Activated CD4-positive, alpha-beta T cell treated with anti-CD3 and anti-CD28 coated beads for 1 hour (primary cell): ENCODE measurements at places on chromosomes 11 and 22.
A peak's percentile ranks its signal among the peaks of the same experiment; 100 is the strongest.

GRCh38 chr22:48923165-48923865, 904.4 kb downstream of the BRD1 start:
- DNase-seq: no peak

DNA sequence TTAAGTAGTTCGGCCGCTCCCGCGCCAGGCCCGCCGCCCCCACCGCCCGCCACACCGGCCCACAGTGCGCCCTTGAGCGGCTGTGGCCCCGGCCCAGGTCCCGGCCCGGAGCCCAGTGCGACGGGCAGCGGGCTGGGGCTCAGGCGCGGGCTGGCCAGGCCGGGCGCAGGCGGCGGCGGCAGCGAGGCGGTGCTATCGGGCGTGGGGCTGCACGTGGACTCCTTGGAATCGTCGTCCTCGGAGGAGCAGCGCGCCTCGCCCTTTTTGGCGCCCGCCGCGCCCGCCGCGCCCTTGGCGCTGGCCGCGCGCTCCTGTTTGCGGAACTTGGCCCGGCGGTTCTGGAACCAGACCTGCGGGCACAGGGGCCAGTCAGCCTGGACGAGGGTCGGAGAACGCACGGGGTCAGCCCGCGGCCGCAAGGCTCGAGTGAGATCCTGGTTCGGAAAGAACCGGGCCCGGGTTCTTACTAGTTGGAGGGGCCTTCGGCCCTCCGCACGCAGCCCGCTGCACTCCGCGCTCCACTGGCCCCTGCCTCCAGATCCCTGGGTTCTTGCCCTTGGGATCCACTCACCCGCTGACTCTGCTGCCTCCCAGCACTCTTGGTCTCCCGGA, 4.0 kb downstream of the PHOX2A start:
- DNase-seq: no peak

DNA sequence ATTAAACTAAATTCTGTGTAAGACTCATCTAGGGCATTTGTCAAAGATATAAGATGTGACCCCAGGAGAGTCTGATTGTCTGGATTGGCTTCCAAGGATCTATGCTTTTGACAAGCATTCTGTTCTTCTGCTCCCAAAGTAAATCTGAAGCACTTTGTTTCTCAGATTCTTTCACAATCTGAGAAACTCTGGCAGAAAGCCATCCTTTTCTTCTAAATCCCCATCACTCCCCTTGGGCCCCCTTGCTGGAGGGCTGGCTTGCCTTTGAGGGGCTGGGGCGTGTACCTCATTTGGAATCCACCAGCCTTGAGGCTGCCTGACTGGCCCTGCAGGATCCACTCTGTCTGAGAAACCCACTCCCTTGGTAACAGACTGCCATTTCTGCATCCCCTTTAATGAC, 173.5 kb upstream of the CTSC start:
- no peak for DNase-seq

DNA sequence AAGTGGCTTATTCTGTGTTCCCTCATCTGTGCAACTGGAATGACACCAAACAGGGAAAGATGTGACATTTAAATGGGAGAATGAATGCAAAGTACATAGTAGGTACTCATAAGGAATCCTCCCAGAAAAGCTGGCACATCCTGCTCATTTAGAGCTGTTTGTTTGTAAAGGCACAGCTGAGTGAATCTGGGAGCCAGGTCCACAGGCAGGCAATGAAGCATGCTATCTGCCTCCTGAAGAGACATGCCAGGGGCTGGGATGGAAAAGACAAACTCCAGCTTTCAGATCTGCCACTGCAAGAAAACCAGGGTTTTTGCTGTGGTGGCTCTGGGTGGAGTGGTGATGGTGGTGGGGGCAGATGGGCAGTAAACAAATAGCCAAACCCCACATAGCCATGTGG, 150.1 kb downstream of the TENM4 start:
- no peak for DNase-seq

- no peak for DNase-seq
These were observed 120.9 kb downstream of the MN1 start for GRCh38 chr22:27680636-27681035.

- DNase-seq: no peak
These were observed 7.9 kb downstream of the MRPL16 start for GRCh38 chr11:59802639-59803176.

GRCh38 chr22:17114898-17115235, 6.3 kb downstream of the TMEM121B start:
- DNase-seq: no peak

- DNase-seq: no peak
These were observed 1144.0 kb downstream of the BRD1 start for GRCh38 chr22:48683640-48684039.

DNA sequence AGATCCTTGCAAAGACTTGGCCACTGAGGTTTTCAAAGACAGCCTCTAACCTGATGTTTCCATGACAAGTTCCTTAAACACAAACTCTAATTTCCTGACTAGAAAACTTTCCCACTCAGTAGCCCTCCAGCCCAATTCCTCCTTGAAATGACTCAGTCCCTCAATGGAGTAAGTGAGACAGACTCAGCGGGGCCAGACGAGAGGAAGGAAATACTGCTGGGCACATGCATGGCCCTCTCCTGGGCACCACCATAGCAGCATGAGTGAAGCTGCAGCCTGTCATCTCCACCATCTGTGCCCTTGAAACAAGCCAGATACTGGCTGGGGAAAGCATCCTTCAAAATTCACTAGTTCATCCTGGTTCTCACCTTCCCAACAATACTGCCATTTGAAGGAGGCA, 76.2 kb upstream of the GDPD4 start:
- DNase-seq: no peak

GRCh38 chr11:17273668-17274282, 2.8 kb upstream of the NUCB2 start:
- DNase-seq: no peak

DNA sequence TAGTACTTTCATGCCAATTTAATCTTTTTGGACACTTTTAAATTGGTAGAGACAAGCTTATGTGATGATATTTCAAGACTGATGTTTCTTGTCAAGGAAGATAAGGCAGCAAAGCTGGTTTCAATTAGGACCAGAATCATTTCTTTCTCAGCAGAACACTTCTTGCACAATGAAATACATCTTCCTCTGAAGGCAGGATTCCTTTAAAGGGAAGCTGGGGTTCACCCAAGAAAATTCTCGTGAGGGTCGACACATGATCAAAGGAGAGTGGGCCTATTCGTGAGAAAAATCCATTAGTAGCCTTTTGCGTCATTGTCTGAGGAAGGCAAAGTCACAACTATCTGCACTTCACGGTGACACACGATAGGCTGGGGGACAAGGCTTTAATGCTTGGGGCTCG, 17.6 kb downstream of the TTC12 start:
- DNase-seq: no peak

GRCh38 chr11:7642747-7643146, 30.6 kb downstream of the CYB5R2 start:
- DNase-seq: no peak

- no peak for DNase-seq
These were observed 1.5 kb downstream of the APOBEC3H start for GRCh38 chr22:39098576-39098975.

- no peak for DNase-seq
These were observed 37.3 kb downstream of the C11orf58 start for GRCh38 chr11:16775614-16776283.

DNA sequence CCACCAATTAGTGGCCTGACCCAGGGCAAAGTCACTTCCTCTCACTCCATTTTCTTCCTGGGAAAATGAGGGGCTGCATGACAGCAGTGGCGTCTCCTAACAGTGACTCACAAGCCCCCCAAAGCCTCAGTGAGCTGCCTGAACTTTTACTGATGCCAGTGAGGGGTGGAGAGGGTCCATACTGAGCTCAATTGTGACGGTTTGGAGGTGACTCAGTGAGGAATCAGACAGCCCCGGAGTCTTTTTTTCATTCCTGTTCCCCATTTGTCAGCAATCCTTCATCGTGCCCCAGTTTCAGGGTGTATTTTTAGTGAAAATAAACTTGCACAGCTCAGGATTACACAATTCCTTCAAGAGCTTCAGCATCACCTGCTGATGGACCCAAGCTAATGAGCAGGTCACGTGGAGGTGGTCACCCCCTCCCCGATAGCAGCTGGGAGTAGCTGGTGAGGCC, 30.1 kb upstream of the RASD2 start:
- no peak for DNase-seq

GRCh38 chr22:19730198-19730597, 6.9 kb downstream of the GP1BB start:
- DNase-seq: no peak

GRCh38 chr11:11582011-11582701, 39.6 kb downstream of the GALNT18 start:
- DNase-seq: no peak

DNA sequence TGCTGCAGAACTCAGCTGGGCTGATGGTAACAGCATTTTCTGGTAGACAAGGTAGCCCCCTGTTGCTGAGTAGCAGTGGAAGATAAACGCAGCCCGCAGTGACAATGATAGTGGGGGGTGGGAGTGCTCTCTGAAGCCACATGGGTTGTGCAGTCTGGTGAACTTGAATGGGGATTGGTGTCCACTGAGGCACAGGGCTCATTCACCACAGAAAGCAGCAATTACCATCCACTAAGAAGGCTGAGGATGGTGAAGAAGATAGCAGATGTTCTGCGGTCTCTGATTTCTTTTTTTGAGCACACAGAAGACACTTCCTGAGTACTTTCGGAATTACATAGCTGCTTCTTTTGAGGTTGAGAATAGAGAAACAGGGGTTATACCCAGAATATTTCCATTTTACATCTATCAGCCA, 150.3 kb downstream of the LRRC4C start:
- no peak for DNase-seq

DNA sequence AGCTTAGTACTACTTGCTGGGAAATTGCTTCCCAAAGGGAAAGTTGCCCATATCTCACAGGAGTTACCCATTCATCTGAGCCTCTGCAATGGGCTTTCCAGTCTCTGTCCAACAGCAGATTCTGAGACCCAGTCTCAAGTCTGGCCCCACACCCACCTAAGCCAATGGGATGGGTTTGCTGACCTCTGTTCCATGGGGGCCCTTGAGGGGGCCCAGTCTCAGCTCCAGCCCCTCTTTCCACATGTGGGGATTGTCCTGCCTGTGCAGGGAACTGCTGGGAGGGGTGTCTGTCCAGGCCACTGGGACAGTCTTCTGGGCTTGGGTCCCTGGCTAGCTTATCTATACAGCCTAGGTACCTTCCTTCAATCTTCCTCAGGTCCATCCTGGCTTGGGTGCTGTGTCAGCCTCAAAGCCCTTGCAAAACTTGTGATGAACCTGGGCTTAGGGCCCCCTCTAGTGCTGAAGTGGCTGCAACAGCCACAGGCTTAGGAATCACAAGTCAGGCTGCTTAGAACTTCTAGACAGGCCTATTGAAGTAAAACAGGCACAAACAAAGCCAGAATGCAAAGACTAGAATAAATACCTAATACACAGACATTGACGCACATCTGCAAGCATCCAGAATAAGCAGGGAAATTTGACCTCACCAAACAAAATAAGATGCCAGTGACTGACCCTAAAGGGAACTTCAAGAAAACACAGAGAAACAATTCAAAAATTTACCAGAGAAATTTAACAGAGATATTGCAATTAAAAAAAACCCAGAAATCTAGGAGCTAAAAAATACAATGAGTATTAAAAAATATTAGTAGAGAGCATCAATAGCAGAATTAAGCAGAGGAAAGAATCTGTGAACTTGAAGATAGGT, 11.7 kb upstream of the PATL1 start:
- DNase-seq: peak; percentile 47

DNA sequence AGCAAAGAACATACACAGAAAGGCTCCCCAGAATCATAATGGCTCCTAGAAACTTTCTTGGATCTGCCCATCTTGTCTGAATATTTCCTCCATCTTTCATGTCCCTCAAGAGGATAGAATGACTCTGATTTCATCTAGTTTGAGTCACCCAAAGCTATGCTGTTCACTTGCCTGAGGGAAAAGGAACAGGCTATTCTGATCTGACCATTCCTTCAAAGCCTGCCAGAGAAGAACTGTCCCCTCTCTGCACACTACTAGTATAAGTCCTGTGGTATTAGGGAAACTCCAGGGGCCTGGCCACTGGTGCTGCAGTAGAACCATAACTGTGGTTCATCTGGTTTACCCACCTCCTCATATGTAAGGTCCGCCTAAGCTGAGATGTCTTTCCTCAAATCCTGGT, 2.4 kb upstream of the PATE1 start:
- DNase-seq: no peak

DNA sequence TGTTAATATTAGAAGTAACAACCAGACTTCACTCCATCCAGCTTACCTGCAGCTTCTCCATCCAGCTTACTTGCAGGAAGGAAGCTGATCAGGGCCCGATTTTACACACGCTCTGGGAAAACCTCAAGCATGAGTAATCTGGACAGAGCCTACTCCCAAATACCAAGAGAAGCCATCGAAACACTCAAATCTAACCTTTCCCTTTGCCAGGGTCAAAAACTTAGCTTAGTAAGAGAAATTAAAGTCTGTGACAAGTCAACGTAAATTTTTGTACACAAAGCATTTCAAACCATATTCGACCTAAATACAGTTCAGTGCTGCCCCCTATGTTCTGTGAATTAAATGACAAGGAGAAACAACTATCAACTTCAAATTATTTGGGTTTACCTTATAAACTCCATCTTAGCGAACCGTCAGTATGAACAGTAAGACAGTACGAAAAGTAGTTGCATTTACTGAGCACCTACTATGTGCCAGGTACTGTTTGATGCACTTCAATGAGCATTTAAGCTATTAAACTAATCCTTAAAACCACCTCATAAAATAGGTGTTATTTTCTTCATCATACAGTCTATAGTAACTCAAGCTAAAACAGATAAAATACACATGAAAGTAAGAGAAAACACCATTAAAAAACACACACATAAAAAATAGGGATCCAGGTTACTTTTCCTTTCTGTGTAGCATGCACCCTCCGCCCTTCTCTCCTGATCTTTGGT, 36.9 kb downstream of the ARFGAP3 start:
- DNase-seq: no peak

- DNase-seq: no peak
These were observed at the start of gene BTBD18 for GRCh38 chr11:57751676-57752253. Gene BTBD18, minus strand, starts transcription at chr11:57751819. Its CDS starts 631 bp downstream, at chr11:57751188.

DNA sequence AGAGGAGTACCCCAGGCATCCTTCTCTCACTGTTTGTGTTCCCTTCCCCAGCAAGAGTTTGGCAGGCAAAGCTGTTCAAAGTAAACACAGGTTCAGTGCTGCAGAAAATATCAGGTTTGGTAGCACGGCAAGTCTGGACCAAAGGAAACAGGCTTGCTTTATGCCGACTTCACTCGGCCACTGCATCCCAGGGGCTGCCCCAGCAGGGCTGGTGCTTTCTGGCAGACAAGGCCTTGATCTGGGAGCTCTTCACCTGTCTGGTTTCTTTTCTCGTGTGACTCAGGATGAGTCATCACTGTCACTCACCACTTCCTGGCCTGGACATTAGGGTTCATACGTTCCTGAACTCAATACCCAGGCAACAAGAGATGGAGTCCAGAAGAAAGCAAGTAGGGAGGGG, 52.6 kb upstream of the NAV2 start:
- DNase-seq: no peak

DNA sequence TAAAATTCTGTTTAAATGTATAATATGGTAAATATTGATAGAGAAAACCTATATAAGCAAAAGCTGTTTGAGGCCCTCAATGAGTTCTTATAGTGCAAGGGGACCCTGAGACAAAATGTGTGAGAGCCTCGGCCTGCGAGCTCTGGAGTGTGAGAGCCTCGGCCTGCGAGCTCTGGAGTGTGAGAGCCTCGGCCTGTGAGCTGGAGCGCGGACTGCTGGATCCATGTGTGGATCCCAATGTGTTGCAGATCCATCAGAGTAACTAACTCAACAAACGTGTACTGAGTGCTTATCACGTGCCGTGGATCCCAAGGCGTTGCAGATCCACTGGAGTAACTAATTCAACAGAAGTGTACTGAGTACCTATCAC, 6.0 kb downstream of the RTL6 start:
- DNase-seq: no peak

- peak; percentile 49 for DNase-seq
These were observed at the start of gene TRIM22 for GRCh38 chr11:5689551-5689983. Gene TRIM22, plus strand, starts transcription at chr11:5689790. Its CDS starts 6,443 bp downstream, at chr11:5696233.

- no peak for DNase-seq
These were observed 517 bp downstream of the HIRA start for GRCh38 chr22:19430890-19431541.
